Activated T-cell treated with anti-CD3 and anti-CD28 coated beads, Interleukin-2, amount 50 U/mL, for 72 hours (primary cell): ENCODE measurements at places on chromosomes 1 and 21.

- H3K36me3 ChIP-seq, result no peaks in the 10 kb centered on the region
- H3K4me1 ChIP-seq, result peaks cover 26% of the 10 kb centered on the region
- peaks cover 42% of the 10 kb centered on the region for H3K27me3 ChIP-seq
- DNase-seq, result no peak
- no peak overlapping the region for H3K4me3 ChIP-seq
Measured at GRCh38 chr1:161718559-161719324, 2.6 kb upstream of the FCRLB start.

DNA sequence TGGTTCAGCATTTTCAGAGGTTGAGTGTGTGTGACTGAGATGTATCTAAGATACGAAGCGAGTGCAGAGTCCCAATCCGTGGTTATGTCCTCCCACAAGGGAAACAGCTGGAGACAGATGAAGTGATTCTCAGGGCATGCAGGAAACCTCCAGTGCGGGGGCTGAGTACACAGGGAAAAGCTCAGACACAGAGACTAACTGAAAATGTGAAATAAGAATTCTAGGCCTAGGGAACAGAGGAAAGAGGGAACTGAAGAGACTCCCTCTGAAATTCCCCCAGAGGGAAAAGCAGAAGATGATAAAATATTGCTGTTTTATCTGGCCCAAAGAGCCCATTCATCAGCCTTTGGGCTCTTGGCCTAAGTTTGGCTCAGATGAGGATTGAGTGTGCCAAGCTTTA lies 116.8 kb downstream of the LRRC53 start:
- no peaks in the 10 kb centered on the region for H3K4me1 ChIP-seq
- H3K4me3 ChIP-seq, result no peak overlapping the region
- no peaks in the 10 kb centered on the region for H3K27me3 ChIP-seq
- no peak overlapping the region for H3K27ac ChIP-seq
- no peak for DNase-seq
- no peaks in the 10 kb centered on the region for H3K36me3 ChIP-seq

- no peaks in the 10 kb centered on the region for H3K4me1 ChIP-seq
- H3K27me3 ChIP-seq, result peaks cover 7% of the 10 kb centered on the region
- H3K36me3 ChIP-seq, result no peaks in the 10 kb centered on the region
- H3K4me3 ChIP-seq, result no peak overlapping the region
- DNase-seq, result no peak
Measured at GRCh38 chr21:23686737-23687523, 1920.4 kb downstream of the MRPL39 start.

DNA sequence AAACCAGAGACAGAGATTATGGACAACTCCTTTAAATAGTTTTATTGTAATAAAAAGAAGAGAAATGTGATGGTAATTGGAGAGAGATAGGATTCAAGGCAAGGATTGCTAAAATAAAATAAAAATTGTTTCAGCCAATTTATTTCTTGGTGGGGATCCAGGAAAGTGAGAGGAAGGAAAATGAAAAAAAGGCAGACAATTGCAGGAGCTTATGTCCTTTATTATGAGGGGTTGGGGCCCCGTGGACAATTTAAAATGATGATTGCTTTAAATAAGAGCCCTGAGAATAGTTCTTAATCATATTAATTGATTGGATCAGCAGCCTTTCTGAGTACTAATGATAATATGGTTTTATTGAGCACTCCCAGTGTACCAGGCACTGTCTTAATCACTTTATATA lies 40.2 kb downstream of the RGS2 start:
- DNase-seq, result no peak
- H3K27me3 ChIP-seq, result peaks cover 20% of the 10 kb centered on the region
- H3K36me3 ChIP-seq, result no peaks in the 10 kb centered on the region
- no peak overlapping the region for H3K27ac ChIP-seq

DNA sequence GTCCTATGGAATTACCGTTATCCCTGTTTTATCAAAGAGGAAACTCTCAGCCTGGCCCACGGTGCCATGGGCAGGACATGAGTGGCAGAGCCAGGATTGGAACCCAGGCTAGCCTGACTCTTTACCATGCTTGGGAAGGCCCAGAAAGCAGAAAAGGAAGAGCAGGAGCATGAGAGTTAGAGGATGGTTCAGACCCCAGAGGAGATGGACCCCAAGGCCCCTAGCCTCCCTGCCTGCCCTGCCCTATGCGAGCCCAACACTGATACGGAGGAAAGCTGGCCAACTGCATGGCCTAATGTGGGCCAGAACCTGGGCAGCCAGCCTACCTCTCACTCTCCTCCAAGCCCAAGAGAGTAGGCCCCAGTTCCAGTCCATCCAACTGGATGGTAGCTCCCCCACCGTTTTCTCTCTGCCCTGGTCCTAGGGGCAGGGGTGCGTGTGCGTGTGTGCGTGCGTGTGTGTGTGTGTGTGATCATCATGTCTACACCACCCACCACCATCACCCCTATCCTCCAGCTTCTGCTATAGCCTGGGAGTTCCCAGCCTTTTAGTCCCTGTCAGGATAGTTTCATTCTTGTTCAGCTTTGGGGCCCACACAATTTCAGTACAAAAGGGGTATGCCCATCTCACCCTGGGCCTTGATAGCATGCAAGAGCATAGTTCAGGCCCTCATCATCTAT lies 15.4 kb upstream of the MEX3A start:
- peaks cover 2% of the 10 kb centered on the region for H3K36me3 ChIP-seq
- peak; percentile 81 for DNase-seq
- peak overlapping the region; percentile 61 for H3K27ac ChIP-seq
- peak overlapping the region; percentile 81 for H3K4me3 ChIP-seq
- H3K27me3 ChIP-seq, result peaks cover 26% of the 10 kb centered on the region
- H3K4me1 ChIP-seq, result peaks cover 67% of the 10 kb centered on the region

DNA sequence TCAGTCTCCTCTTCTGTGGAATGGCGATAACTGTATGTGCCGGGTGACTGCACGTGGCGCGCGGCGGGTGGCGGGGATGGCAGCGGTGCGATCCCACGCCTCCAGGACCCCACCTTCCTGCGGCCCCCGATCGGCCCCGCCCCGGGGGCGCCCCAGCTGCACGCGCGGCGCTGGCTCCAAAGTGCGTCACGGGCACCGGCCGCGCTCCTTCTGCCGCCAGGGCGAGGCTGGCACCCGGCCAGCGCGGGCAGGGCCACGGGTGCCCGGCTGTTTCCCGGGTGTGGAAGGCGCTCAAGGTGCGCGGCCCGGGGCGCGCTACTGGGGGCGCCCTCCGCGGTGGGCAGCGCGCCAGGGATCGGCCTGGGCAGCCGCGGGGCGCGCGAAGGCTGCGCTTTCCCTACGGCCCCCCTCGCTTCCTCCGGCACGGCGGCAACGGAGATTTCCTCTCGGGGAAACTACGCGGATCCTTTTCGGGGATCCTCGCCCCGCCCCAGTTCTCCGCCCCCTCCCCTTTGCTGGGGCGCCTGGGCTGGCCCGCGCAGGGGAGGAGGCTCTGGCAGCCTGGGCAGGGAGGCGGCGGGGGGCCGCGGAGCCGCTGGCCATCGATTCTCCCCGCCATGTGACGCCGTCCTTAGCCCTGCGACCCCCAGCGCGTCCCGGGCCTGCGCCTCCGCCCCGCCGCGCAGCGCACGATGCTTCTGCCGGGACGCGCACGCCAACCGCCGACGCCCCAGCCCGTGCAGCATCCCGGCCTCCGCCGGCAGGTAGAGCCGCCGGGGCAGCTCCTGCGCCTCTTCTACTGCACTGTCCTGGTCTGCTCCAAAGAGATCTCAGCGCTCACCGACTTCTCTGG lies at the start of gene EVA1C:
Gene EVA1C (plus strand): TSS at position 545 of the 853 bp plus-strand sequence. CDS start 148 bp downstream, at position 693.
- peak; percentile 78 for DNase-seq
- H3K4me3 ChIP-seq, result peak within 1 kb of the TSS; percentile 96
- no peaks in the 10 kb centered on the region for H3K27me3 ChIP-seq
- H3K27ac ChIP-seq, result peak within 1 kb of the TSS; percentile 90
- H3K36me3 ChIP-seq, result peaks cover 3% of the 10 kb centered on the region
- H3K4me1 ChIP-seq, result peaks cover 42% of the 10 kb centered on the region

GRCh38 chr21:35256468-35256988 lies 207.4 kb upstream of the RUNX1 start:
- DNase-seq, result no peak
- peaks cover 49% of the 10 kb centered on the region for H3K4me1 ChIP-seq
- peaks cover 3% of the 10 kb centered on the region for H3K36me3 ChIP-seq
- peak overlapping the region; percentile 77 for H3K27ac ChIP-seq
- no peak overlapping the region for H3K4me3 ChIP-seq
- peaks cover 12% of the 10 kb centered on the region for H3K27me3 ChIP-seq

DNA sequence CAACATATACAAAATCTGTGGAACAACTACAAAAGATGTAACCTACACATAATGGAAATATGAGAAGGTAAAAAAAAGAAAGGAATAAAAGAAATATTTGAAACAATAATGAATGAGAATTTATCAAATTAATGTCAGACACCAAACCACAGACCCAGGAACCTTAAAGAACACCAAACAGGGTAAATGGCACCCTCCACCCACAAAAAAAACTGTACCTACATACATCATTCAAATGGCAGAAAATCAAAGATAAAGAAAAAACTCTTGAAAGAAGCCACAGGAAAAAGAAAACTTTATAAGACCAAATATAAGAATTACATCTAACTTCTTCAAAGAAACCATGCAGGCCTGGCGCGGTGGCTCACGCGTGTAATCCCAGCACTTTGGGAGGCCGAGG lies 54.0 kb downstream of the IL12RB2 start:
- no peak for DNase-seq
- H3K27ac ChIP-seq, result peak overlapping the region; percentile 7
- H3K4me3 ChIP-seq, result no peak overlapping the region
- no peaks in the 10 kb centered on the region for H3K27me3 ChIP-seq

GRCh38 chr1:116737855-116738321 lies 16.3 kb upstream of the CD2 start:
- peak overlapping the region; percentile 100 for H3K27ac ChIP-seq
- peak overlapping the region; percentile 78 for H3K4me3 ChIP-seq
- no peaks in the 10 kb centered on the region for H3K27me3 ChIP-seq
- peak; percentile 70 for DNase-seq
- peaks cover 11% of the 10 kb centered on the region for H3K36me3 ChIP-seq

GRCh38 chr1:64287071-64287470 lies 83.6 kb downstream of the UBE2U start:
- H3K4me3 ChIP-seq, result no peak overlapping the region
- H3K36me3 ChIP-seq, result no peaks in the 10 kb centered on the region
- peaks cover 7% of the 10 kb centered on the region for H3K27me3 ChIP-seq
- no peaks in the 10 kb centered on the region for H3K4me1 ChIP-seq
- H3K27ac ChIP-seq, result no peak overlapping the region

GRCh38 chr1:180728472-180729106 lies 96.8 kb downstream of the XPR1 start:
- peaks cover 18% of the 10 kb centered on the region for H3K36me3 ChIP-seq
- H3K4me1 ChIP-seq, result no peaks in the 10 kb centered on the region
- no peak overlapping the region for H3K4me3 ChIP-seq
- DNase-seq, result no peak
- H3K27me3 ChIP-seq, result no peaks in the 10 kb centered on the region

DNA sequence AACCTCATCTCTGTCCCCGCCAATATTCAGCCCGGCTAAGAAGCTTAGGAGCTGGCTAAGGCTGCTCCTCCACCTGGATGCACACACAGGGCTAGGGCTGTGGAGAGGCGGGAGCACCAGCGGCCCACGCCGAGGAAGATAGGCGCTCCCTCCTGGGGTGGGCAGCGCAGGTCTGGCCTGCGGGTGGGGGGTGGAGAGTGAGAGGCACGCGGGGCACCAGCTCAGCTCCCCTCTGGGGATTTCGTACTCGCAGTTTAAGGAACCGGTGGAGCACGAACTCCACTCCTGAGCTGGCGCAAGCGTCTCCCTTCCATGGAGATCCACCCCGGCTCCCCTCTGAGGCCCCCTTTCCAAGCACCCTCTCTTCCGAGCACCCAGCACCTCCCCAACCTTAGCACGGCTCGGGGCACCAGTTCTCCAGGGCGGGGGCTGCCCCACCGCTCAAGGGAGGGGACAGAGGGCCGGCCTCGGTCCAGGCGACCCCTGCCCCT lies 433 bp upstream of the KAZN start:
- no peak for DNase-seq
- H3K27me3 ChIP-seq, result peaks cover 66% of the 10 kb centered on the region
- no peak overlapping the region for H3K27ac ChIP-seq

DNA sequence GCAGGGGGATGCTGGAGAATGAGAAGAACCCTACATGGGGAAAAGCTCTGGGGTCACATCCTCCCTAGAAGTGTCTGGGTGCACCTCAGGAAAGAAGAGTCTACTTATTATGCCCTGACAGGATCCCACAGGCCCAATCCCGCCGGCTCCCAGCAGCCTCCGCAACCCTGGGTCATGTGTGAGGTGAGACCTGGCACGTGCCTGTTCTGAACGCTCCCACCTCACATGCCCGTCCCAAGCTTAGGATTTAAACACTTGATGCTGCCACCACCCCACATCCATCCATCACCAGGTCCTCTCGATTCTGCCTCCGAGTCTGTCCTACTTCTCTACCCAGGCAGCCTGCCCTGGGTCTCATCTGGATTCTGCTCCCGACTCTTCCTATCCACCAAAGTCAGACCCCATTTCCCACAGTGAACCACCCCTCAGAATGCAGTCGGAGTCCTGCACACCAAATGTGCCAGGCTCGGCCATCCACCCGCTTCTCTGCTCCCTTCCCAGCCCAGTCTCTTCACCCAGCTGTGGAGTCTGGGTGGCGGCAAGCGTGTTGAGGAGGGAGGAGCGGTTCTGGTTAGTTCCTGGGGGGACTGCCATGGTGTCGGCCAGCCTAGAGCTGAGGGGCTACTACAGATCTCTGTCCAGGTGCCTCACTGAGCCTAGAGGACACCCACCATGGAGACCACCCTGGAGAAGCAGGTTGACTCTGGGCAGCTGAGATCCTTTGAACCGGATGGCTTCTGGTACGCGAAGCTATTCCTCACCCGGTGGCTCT lies 23.9 kb downstream of the SLC2A1 start:
- peak overlapping the region; percentile 44 for H3K4me3 ChIP-seq
- peak overlapping the region; percentile 43 for H3K27ac ChIP-seq
- no peaks in the 10 kb centered on the region for H3K27me3 ChIP-seq

DNA sequence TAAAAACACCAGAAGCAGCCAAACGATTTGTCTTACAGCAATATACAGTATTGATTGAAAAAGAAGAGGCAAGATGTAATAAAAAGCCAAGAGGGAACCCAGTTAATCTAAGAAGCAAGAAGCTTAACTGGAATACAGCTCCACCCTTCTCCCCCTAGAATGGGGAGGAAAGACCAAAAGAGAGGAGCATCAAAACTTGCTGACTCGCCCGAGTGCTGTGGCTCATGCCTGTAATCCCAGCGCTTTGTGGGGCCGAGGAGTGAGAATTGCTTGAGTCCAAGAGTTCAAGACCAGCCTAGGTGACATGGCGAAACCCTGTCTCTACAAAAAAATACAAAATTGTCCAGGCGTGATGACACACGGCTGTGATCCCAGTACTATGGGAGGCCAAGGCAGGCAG lies 32.2 kb downstream of the BRWD1 start:
- H3K27me3 ChIP-seq, result no peaks in the 10 kb centered on the region
- peaks cover 10% of the 10 kb centered on the region for H3K36me3 ChIP-seq
- peaks cover 6% of the 10 kb centered on the region for H3K4me1 ChIP-seq
- no peak for DNase-seq

- H3K4me1 ChIP-seq, result no peaks in the 10 kb centered on the region
- no peak overlapping the region for H3K4me3 ChIP-seq
- no peak overlapping the region for H3K27ac ChIP-seq
- no peaks in the 10 kb centered on the region for H3K36me3 ChIP-seq
- no peak for DNase-seq
- H3K27me3 ChIP-seq, result no peaks in the 10 kb centered on the region
Measured at GRCh38 chr1:231807541-231807940, 181.0 kb downstream of the DISC1 start.

GRCh38 chr21:38067086-38067739 lies 151.0 kb upstream of the KCNJ6 start:
- no peak for DNase-seq
- no peaks in the 10 kb centered on the region for H3K36me3 ChIP-seq
- H3K4me3 ChIP-seq, result no peak overlapping the region
- H3K27ac ChIP-seq, result no peak overlapping the region
- H3K4me1 ChIP-seq, result no peaks in the 10 kb centered on the region

- peaks cover 8% of the 10 kb centered on the region for H3K27me3 ChIP-seq
- H3K4me1 ChIP-seq, result peaks cover 43% of the 10 kb centered on the region
- DNase-seq, result peak; percentile 75
- peaks cover 31% of the 10 kb centered on the region for H3K36me3 ChIP-seq
- H3K4me3 ChIP-seq, result peak overlapping the region; percentile 88
Measured at GRCh38 chr1:119712342-119713038, 756 bp downstream of the PHGDH start.
